ENCODE measurements at places on chromosomes 4 and X. TPM values are rescaled to one million over a fixed set of nuclear protein-coding genes. Genes with fewer than 3 reads are reported as not detected.
A peak's percentile ranks its signal among the peaks of the same experiment; 100 is the strongest.

GRCh38 chr4:109495514-109495913 lies 61.9 kb downstream of the SEC24B start:
- H3K27ac ChIP-seq, result no peak overlapping the region
- H3K4me1 ChIP-seq, result no peaks in the 10 kb centered on the region
- no peak for DNase-seq
- no peak overlapping the region for H3K4me3 ChIP-seq

GRCh38 chr4:83364312-83364711 lies 29.7 kb upstream of the HPSE start:
- no peak overlapping the region for H3K27ac ChIP-seq
- no peak overlapping the region for H3K4me3 ChIP-seq
- no peaks in the 10 kb centered on the region for H3K36me3 ChIP-seq
- H3K4me1 ChIP-seq, result no peaks in the 10 kb centered on the region
- no peak for DNase-seq

DNA sequence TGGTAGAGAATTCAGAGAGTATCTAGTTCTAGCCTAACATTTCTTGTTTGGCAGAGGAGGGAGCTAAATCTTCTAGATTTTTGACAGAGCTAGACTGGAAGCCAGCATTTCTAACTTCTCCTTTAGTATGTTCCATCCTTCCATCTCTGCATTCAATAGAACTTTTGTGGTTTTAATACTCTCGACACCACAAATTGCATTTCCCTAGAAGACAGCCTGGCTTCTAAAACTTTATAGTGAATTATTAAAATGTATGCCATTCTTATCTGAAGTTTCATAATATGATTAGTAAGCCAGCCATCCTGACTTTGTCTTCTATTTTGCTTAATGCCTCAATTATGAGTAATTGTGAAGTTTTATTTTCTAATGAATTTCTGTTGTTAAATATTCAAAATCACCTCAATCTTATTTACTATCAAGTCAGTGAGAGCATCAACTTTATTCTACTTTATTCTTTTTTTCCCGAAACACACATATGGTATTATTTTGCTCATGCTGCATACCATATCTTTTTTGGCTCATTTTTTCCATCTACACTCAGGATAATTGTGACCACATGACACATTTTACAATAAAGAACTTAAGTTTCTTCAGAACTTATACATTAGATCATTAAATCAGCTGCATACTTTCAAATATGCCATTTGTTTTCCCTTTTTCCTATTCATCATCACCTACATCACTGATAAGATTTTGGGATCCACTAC lies 30.2 kb downstream of the EDNRA start:
- H3K36me3 ChIP-seq, result no peaks in the 10 kb centered on the region
- H3K4me3 ChIP-seq, result no peak overlapping the region
- H3K27ac ChIP-seq, result no peak overlapping the region

GRCh38 chrX:37542791-37543190 lies 28.7 kb upstream of the LANCL3 start:
- no peaks in the 10 kb centered on the region for H3K36me3 ChIP-seq
- H3K27ac ChIP-seq, result no peak overlapping the region
- no peak for DNase-seq
- H3K27me3 ChIP-seq, result no peaks in the 10 kb centered on the region
- no peaks in the 10 kb centered on the region for H3K4me1 ChIP-seq

- no peak for DNase-seq
- no peaks in the 10 kb centered on the region for H3K4me1 ChIP-seq
- H3K36me3 ChIP-seq, result no peaks in the 10 kb centered on the region
- no peak overlapping the region for H3K4me3 ChIP-seq
- no peak overlapping the region for H3K27ac ChIP-seq
Measured at GRCh38 chrX:136636121-136636520, 11.8 kb upstream of the CD40LG start.

DNA sequence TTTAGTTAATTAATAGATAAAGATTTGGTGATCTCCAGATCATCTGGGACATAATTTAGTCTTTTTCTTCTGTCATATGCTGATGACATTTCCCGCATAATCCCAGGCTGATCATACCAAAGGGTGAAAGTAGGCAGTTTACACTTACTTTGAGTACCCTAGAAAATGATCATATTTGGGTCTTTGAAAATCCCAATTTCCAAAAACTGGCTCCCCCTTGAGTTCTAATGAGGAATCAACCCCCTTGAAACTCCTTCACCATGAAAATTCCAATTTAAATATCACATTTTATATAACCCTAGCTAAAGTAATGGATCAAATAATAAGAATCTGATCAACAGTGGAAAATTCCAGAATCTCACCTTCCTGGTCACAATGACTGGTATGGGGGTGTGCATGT lies 223.4 kb downstream of the NAF1 start:
- DNase-seq, result no peak
- H3K4me3 ChIP-seq, result no peak overlapping the region
- H3K4me1 ChIP-seq, result no peaks in the 10 kb centered on the region
- H3K27ac ChIP-seq, result no peak overlapping the region

GRCh38 chr4:124386648-124387047 lies 325.9 kb downstream of the ANKRD50 start:
- H3K4me1 ChIP-seq, result no peaks in the 10 kb centered on the region
- no peaks in the 10 kb centered on the region for H3K27me3 ChIP-seq
- no peaks in the 10 kb centered on the region for H3K36me3 ChIP-seq

DNA sequence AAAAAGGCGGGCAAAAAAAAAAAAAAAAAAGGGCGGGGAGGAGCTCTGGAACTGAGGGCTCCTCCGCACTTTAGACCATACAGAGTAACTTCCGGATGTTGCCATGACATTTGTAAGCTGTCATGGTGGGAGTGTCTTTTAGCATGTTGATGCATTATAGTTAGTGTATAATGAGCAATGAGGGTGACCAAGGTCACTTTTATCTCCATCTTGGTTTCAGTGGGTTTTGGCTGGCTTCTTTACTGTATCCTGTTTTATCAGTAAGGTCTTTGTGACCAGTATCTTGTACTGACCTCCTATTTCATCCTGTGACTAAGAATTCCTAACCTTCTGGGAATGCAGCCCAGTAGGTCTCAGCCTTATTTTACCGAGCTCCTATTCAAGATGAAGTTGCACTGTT lies 193.4 kb downstream of the UGT8 start:
- no peaks in the 10 kb centered on the region for H3K36me3 ChIP-seq
- H3K27me3 ChIP-seq, result no peaks in the 10 kb centered on the region
- H3K27ac ChIP-seq, result no peak overlapping the region

DNA sequence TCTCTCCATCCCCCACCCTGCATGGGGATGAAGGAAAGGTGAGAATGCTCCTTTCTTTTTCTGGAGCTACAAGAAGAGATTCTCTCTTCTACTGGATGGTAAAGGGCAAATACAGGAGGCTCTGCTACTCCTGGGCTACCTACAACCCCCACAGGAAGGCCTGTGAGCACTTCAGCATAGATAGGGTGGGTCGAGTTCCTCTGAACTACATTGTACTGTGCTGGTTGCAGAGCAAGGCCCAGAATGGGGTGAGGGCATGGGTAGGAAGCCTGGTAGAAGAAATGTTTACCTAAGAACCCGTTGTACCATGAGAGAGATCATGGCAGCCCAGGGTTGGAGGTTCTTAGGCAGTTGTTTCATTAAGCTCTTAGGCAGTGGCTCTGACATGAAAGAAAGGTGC lies 510.4 kb downstream of the MID1IP1 start:
- no peak overlapping the region for H3K4me3 ChIP-seq
- no peak overlapping the region for H3K27ac ChIP-seq
- no peaks in the 10 kb centered on the region for H3K36me3 ChIP-seq

DNA sequence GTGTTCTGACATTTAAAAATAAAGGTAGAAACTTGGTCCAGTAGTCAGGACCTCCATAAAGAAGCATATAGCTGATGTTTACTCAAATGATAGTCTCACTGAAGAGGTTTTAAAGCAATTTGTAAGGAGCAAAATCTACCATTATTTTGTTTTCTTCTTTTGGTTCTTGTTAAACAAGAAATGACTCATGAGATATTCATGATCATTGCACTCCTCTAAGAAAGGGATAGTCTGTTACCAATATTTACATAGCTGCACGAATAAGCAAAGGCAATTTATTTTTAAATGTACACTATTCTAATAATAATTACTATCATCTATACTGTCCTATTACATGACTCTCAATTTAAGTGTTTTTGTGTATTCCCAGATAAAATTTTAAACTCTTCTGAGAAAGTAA lies 397.9 kb downstream of the FAM47B start:
- no peak overlapping the region for H3K4me3 ChIP-seq
- no peaks in the 10 kb centered on the region for H3K36me3 ChIP-seq
- no peaks in the 10 kb centered on the region for H3K27me3 ChIP-seq
- no peak overlapping the region for H3K27ac ChIP-seq
- H3K4me1 ChIP-seq, result no peaks in the 10 kb centered on the region
- no peak for DNase-seq

- no peak for DNase-seq
- H3K27me3 ChIP-seq, result no peaks in the 10 kb centered on the region
- H3K4me1 ChIP-seq, result no peaks in the 10 kb centered on the region
- no peak overlapping the region for H3K4me3 ChIP-seq
- no peak overlapping the region for H3K27ac ChIP-seq
Measured at GRCh38 chr4:123804196-123804721, 407.7 kb downstream of the SPRY1 start.

GRCh38 chrX:105297041-105297440 lies 76.5 kb upstream of the TEX13A start:
- H3K27me3 ChIP-seq, result no peaks in the 10 kb centered on the region
- no peak overlapping the region for H3K27ac ChIP-seq
- no peak overlapping the region for H3K4me3 ChIP-seq
- H3K4me1 ChIP-seq, result no peaks in the 10 kb centered on the region
- no peaks in the 10 kb centered on the region for H3K36me3 ChIP-seq

DNA sequence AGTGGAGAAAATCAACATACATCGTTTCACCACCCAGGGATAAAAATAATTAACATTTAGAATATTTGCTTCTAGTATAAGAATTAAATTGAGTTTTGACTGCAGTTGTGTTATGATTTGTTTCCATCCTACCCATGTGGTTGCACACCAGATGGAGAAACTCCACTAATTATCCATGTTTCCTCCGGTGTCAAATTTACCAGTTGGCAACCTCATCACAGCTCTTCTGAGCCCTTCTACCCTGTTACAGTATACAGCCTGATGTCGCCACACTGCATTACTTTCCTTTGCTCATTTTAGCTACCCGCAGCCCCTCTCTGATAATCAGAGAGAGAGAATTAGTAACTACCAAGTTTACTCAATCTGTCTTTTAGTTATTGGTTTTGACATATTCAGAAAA lies 411.2 kb downstream of the DTHD1 start:
- no peaks in the 10 kb centered on the region for H3K27me3 ChIP-seq
- H3K36me3 ChIP-seq, result no peaks in the 10 kb centered on the region
- no peaks in the 10 kb centered on the region for H3K4me1 ChIP-seq
- H3K27ac ChIP-seq, result no peak overlapping the region

DNA sequence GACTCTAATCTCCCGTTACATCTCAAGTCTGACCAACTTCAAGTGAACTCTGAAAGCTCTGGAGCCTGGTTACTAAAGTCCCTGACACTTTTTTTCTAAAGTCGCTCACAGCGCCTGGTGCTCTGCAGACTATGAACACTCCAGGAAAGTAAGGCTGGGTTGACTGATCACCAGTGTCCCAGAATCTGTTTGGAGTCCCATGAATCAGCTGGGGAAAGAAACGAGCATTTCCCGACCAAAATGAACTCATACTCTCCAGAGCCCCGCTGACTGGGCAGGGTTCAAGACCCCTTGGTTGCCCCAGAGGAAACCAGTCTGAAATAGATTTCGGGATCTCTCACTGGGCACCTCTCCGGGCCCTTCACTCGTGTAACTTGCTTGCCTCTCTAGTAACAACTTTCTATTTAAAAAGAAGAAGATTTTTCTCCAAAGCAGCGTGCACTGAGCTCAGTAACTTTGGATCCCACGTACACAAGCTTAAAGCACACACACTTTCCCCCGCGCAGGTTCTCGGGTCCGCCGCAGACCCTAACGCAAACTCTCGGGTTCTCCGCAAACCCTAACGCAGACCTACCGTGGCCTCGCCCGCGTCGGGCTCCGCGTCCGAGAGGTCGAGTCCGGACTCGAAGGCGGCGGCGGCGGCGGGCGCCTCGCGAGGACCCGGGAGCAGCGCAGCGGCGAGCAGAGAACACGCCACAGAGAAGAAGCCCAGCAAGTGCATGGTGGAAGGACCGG lies 964 bp downstream of the VEGFC start:
- no peaks in the 10 kb centered on the region for H3K4me1 ChIP-seq
- no peak overlapping the region for H3K27ac ChIP-seq
- peak overlapping the region; percentile 79 for H3K4me3 ChIP-seq
- no peaks in the 10 kb centered on the region for H3K36me3 ChIP-seq

DNA sequence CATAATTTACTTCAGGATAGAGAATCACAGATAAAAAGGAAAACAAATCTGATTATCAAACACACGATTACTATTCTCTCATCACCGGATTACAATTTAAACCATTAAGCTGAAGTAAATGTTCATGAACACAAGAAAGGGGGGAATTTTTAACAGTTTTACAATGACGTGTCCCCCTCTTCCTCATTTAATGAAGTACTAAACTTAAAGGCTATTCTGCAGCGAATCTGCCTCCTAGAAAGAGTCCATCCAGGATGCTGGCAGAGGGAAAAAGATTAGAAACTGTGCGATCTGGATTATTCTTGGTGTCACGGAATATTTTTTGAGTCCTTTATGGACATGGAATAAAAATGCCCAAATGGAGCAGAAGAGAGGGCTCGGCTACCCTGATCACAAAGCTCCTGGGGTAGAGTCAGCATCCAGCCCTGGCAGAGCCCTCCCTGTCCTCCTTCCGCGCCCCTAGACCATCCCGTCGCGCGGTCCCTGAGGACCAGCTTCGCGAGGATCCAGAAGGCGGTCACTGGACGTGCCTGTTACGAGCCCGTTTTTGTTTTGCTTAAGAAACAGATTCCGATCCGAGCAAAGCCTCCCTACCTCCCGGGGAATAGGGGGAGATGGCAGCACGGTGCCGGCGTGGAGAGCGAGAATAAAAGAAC lies 1.2 kb downstream of the ELF2 start:
- no peaks in the 10 kb centered on the region for H3K27me3 ChIP-seq
- H3K27ac ChIP-seq, result no peak overlapping the region
- H3K4me3 ChIP-seq, result peak overlapping the region; percentile 94

DNA sequence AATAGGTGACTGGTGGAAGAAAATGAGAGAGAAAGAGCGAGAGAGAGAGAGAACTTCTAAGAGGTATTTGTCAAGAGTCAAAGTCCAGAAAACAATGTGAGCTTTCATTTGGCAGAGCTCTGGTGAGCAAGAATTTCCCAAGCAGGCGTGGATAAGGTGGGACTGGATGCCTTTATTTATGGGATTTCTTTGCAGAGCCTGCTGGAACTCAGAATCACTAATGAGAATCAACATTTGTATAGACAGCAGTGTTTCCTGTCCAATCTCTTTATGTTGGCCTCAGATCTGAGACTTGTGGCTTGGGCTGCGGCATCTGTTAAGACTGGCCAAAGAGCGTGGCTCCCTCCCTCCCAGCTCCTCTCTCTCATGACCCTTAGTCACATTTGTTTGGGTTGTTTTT lies 67.9 kb upstream of the TBL1X start:
- H3K4me1 ChIP-seq, result no peaks in the 10 kb centered on the region
- no peak overlapping the region for H3K4me3 ChIP-seq
- DNase-seq, result no peak
- H3K27me3 ChIP-seq, result no peaks in the 10 kb centered on the region

- H3K27ac ChIP-seq, result no peak overlapping the region
- no peak for DNase-seq
- no peaks in the 10 kb centered on the region for H3K36me3 ChIP-seq
- no peaks in the 10 kb centered on the region for H3K27me3 ChIP-seq
- no peaks in the 10 kb centered on the region for H3K4me1 ChIP-seq
Measured at GRCh38 chrX:133637765-133638164, 222.5 kb upstream of the GPC4 start.

Gene PRR27
- total RNA-seq, result not detected

Gene GAGE12J
- not detected for total RNA-seq

Gene MAGEA12
- total RNA-seq, result not detected

Gene POLN
- total RNA-seq, result 6.6 TPM

Gene RASGEF1B
- total RNA-seq, result 12.6 TPM

Gene CABS1
- total RNA-seq, result not detected

Gene SOWAHB
- 0.32 TPM for total RNA-seq

Gene FRAS1
- 0.87 TPM for total RNA-seq
